Activated CD8-positive, alpha-beta memory T cell treated with anti-CD3 and anti-CD28 coated beads, Interleukin-2, amount 50 U/mL, for 4 hours (primary cell): ENCODE measurements at places on chromosomes 12 and 14.
A peak's percentile ranks its signal among the peaks of the same experiment; 100 is the strongest.

- no peak for DNase-seq
Observed at GRCh38 chr12:50251619-50252252, 31.6 kb downstream of the LIMA1 start.

DNA sequence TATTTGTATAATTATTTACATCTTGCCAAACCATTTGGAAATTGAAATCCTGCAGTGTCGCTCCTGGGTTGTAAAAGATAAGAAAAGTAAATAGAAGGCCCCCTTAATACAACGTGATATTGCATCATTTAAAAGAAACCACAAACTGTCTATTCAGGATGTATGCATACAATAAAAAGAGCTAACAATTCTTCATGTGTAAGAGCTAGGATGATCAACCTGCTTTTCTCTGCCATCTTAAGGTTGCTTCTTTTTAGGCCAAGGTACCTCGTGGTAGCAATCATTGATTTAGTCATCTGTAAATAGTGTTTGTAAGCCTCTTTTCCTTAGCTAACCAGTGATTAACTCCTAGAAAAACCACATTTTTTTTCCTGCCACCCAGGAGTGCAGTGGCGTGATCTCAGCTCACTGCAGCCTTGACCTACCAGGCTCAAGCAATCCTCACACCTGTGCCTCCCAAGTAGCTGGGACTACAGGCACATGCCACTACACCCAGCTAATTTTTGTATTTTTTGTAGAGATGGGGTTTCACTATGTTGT, 3.3 kb upstream of the USP44 start:
- no peak for DNase-seq

- no peak for DNase-seq
Observed at GRCh38 chr12:128789356-128789929, 34.3 kb downstream of the SLC15A4 start.

DNA sequence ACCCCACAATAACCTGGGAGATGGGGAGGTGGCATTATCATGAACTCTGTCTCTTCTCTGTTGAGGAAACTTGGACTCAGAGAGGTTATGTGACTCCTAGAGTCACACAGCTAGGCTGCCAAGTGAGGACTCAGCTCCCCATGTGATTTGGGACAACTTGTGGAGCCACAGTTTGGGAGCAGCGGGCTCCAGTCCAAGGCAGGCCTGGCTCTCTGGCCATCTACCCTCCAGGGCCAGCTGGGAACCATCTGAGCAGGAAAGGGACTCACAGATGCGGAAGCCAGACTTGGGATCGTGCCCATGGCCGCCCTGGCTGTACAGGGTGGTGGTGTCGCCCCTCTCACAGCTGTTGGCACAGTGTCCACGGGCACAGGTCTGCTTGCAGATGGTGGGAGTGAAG, 59.1 kb downstream of the ISCA2 start:
- no peak for DNase-seq

DNA sequence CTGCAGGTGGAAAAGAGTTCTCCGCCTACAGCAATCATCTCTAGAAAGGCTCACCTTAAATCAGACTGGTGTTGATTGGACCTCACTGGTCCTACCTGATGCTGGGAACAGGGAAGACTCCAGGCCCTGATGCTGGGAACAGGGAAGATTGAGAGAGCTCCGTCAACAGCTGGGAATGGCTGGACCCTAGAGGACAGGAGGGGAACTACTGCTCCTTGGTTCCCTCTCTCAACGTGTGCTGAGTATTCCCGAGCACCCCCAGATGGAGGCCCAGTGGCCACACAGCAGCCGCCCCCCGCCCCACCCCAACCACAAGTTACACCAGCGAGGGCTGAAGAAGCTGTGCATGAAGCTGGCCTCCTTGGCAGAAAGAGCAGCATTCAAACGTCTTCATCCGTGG, 240.3 kb downstream of the SLC15A4 start:
- DNase-seq = no peak

DNA sequence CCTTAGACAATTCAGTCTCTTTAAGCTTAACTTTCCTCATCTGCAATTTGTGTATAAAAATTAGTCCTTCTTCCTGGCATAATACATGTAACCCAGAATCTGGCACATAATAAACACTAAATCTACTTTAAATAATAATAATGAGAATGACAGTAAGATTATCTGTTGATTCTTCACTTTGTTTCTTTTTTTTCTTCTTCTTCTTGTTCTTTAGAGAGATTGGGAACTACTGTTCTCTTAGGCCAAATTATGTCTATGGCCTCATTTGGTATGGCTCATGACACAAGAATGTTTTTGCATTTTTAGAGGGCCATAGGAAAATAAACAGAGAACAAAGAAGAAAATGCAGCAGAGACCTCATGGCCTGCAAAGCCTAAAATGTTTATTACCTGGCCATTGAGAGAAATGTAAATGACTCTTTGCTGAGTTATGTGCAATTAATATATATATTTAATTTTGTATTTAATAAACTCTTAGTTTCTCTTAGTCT, 275.8 kb downstream of the SLC6A15 start:
- no peak for DNase-seq

- DNase-seq = peak; percentile 9
Observed at GRCh38 chr14:104112609-104113571, 25.5 kb upstream of the KIF26A start.

- DNase-seq = no peak
Observed at GRCh38 chr14:80762641-80763228, 178.8 kb downstream of the CEP128 start.
